ENCODE measurements at places on chromosomes 6 and 20. TPM values are rescaled to one million over a fixed set of nuclear protein-coding genes. Genes with fewer than 3 reads are reported as not detected.

The EPPIN gene
- not detected for total RNA-seq

The EBF4 gene
- total RNA-seq: 10.6 TPM

The HLA-DRA gene
- 2.2 TPM for total RNA-seq

The MYT1 gene
- 8.1 TPM for total RNA-seq

The TAGAP gene
- 0.49 TPM for total RNA-seq

The C20orf96 gene
- total RNA-seq: 11.1 TPM

The ULBP3 gene
- 8.4 TPM for total RNA-seq

The CSTF1 gene
- total RNA-seq: 21.1 TPM

The DOK5 gene
- total RNA-seq: 152 TPM

The AFG1L gene
- total RNA-seq: 6.1 TPM

The MRPS18A gene
- total RNA-seq: 12.3 TPM

The OLIG3 gene
- total RNA-seq: not detected

The PLN gene
- total RNA-seq: 0.74 TPM

The TAF4 gene
- 8.9 TPM for total RNA-seq

The ARMH2 gene
- total RNA-seq: not detected

The MYB gene
- 2.5 TPM for total RNA-seq

The PEX7 gene
- total RNA-seq: 6.6 TPM

The DNMT3B gene
- total RNA-seq: 6.1 TPM

The NTSR1 gene
- 5.7 TPM for total RNA-seq

The LZTS3 gene
- total RNA-seq: 15.0 TPM

The LRRC73 gene
- 5.7 TPM for total RNA-seq

The PRICKLE4 gene
- 0.49 TPM for total RNA-seq

The JPH2 gene
- total RNA-seq: under 0.01 TPM

The TUBB2A gene
- total RNA-seq: 1,088 TPM
